ENCODE measurements at places on chromosomes 3 and 15. TPM values are rescaled to one million over a fixed set of nuclear protein-coding genes. Genes with fewer than 3 reads are reported as not detected.

DNA sequence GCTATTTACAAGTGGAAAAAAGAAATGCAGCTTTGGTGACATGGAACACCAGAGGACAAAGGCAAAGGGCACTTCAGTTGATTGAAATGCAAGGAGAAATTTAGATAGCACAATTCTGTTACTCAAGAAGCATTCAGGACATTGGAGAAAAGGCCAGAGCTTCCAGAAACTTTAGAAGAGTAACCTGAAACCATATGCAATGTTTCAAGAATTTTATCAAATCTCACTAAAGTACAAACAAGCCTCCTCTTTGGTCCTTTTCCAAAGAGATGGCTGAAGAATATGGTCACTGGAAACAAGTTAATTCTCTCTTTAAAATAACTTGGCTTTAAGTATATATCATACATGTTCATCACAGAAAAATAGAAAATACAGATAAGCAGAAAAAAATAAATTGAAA lies 14.6 kb upstream of the LMOD3 start:
- DNase-seq, result no peak

GRCh38 chr15:31345606-31346366 lies 19.2 kb downstream of the KLF13 start:
- DNase-seq, result no peak

DNA sequence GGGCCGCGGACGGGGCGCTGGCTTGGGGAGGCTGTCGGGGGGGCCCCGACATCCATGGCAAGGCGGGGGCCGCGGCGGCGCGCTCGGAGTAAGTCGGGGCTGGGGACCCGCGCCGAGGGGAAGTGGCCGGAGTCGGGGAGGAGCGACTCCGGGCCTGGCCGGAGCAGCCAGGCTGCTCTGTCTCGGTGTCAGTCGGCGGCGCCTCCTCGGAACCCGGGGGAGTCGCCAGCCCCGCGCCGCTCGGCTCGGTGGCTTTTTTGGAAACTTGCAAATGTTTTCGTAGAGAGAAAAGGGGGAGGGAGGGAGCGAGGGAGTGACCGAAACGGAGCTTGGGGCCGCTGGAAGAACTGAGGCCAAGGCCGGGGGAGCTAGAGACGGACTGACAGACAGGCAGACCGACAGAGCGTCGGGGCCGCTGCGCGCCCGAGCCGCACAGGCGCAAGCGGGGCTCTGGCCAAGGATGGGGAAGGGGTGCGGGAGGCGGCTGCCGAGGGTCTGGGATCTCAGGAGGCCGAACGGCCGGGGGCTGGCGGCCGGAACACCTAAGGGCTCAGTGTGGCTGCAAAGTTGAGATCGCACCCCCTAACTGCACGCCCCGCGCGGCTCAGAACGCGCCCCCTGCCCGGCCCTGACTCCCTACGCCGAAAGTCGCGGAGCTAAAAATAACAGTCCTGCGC lies 5.0 kb downstream of the PTH1R start:
- DNase-seq, result no peak

DNA sequence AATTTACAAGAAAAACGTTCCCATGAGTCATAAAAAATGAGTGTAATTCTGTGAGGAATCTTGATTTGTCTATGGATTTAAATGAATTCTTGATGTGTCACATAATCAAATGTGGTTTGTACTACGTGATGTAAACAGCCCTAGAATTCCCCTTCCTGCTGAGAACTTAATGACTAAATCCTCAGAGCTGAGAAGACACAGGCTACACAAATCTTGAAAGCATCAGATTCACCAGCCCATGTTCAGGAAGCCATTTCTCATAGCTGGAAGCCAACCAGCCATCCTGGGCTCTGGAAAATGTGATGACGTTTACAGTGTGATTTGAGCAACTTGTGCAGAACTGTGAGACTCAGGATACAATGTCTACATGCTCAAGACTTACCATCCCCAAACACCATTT lies 193.7 kb upstream of the MME start:
- DNase-seq, result no peak

- DNase-seq, result no peak
These were observed 5.2 kb downstream of the KBTBD13 start for GRCh38 chr15:65081758-65082157.

TMEM266 gene
- 0.22 TPM for total RNA-seq

GOLGA6L7 gene
- total RNA-seq, result not detected

Data from sciatic nerve (tissue), 2 donors.